Stimulated activated CD8-positive, alpha-beta memory T cell treated with anti-CD3 and anti-CD28 coated beads, Interleukin-7, amount 100 ng/mL, for 48 hours (primary cell): ENCODE measurements at places on chromosomes 7 and 10.

- no peak for DNase-seq
Measured at GRCh38 chr7:25158966-25159365, 33.9 kb upstream of the CYCS start.

GRCh38 chr10:30092151-30092790 lies 32.9 kb upstream of the JCAD start:
- DNase-seq, result no peak

GRCh38 chr10:127243490-127244272 lies 47.3 kb upstream of the INSYN2A start:
- DNase-seq, result no peak

GRCh38 chr7:87474533-87475358 lies 734 bp downstream of the ABCB4 start:
- no peak for DNase-seq
